Stimulated activated naive CD8-positive, alpha-beta T cell treated with anti-CD3 and anti-CD28 coated beads, Interleukin-15, Interleukin-2, amounts not matched to agents 100 U/mL and 50 U/mL, for 24 hours (primary cell): ENCODE measurements at places on chromosomes 4 and X.

DNA sequence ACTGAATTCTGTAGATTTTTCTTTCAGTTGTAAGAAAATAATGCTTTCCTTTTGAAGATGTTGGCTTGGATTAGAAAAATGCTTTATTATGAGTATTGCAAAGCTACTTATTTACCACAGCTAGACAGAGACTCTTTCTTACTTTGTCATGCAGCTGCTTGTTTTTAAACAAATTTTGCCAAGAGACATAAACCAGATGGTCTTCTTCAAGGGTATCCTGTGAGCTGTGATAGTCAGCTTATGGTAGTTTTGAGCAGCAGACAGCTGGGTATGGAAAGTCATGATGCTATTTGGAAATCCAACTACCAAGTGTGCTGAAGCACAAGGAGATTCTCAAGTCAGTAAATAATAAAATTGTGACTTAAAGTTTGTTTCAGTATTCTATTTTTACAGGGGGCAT is 941.5 kb downstream of the DMD start:
- DNase-seq = no peak

GRCh38 chrX:2263203-2263602 is 237.6 kb downstream of the DHRSX start:
- no peak for DNase-seq

DNA sequence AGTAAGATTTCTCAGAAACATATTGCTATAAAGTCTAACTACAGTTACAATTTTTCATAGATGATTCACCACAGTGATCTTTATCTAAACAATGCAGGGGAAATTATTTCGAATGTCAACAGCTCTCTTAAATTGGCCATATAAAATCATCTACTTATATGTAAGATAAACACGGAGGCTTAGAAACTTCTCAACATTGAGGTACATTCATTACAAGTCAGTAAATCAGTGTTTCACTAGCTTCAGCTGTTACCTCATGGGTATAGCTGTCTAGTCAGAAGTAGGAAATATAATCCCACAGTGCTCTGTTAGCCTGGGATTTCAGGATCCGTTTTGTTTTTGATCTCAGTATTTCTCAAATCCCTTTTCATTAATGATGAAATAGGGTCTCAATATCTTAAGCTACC is 43.2 kb downstream of the PCDH7 start:
- DNase-seq = no peak

- no peak for DNase-seq
These were observed 337.8 kb downstream of the ARHGAP24 start for GRCh38 chr4:85812776-85813175.

DNA sequence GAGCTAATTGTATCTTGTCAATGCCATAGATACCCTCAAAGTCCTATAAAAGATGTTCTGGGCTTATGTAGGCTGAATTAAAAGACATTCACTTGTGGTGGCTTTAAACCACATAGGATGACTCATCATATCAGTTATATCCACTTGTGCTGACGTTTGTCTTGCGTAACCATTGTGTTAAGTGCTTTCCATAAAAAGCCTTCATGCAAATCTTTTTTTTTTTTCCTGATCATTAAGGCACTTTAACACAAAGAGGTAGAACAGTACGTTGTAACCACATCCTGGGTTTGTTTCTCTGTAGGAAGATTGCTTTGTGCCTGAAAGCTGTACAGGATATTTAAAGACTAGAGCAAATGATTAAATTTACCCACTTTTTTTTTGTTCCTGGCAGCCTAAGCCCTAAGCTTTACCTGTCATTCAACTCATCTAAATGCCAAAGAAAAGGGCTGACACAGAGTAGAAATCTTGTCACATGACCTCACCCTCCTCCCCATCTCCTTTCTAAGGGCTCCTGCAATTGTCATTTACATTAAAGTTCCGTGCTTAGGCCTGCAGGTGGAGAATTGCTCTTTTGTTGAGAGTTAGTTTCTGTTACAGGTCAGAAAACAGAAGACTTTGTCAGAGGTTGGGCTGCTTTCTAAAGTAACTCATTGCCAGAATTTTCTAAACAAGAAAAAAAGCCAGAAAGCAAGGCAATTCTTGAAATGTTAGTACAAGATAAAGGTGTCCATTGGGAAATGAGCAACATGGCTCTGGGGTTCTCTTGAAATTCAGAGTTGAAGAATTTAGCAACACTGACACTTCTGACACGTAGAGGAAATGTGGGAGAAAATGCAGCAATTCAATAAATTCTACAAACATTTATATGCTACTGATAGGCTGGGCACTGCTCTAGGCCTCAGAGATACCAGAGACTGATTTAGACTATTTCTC is 555.6 kb downstream of the PPARGC1A start:
- DNase-seq = peak; percentile 20

DNA sequence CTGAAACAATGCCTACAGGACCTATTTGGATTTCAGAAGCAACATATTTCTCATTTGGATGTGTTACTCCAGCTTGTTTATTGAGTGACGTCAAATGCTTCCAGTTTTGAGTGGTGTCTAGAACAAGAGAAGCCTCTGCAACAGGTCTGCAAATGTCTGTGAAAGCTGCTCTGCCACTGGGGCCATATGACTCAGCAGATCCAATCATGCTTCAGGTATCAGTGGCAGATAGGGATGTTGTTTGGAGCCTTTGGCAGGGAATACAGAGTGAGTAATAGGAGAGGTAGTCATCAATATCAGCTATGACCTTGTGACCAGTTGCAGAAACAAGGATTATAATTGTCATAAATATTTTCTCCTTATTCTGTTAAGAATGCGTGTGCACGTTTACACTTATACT is 141.1 kb upstream of the ZXDA start:
- no peak for DNase-seq

GRCh38 chr4:6527683-6528595 is 47.0 kb upstream of the MAN2B2 start:
- no peak for DNase-seq

DNA sequence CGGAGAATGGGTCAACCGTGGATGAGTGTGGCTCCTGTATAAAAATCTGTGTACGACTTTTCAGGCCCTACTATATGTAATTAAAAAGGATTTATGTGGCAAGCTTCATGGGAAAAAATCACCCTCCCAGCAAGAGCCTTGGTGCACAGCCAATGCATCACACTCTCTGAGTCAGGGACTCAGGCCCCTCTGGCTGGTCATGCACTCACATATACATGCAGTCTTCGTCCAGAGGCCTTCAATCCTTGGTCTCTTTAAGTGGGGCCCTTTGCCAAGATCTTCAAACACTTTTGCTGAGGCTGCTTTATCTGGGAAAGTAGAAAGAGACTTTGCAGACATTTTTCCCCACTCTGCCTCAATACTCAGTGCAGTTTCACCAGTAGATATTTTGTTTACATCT is 311.4 kb upstream of the FSTL5 start:
- no peak for DNase-seq

DNA sequence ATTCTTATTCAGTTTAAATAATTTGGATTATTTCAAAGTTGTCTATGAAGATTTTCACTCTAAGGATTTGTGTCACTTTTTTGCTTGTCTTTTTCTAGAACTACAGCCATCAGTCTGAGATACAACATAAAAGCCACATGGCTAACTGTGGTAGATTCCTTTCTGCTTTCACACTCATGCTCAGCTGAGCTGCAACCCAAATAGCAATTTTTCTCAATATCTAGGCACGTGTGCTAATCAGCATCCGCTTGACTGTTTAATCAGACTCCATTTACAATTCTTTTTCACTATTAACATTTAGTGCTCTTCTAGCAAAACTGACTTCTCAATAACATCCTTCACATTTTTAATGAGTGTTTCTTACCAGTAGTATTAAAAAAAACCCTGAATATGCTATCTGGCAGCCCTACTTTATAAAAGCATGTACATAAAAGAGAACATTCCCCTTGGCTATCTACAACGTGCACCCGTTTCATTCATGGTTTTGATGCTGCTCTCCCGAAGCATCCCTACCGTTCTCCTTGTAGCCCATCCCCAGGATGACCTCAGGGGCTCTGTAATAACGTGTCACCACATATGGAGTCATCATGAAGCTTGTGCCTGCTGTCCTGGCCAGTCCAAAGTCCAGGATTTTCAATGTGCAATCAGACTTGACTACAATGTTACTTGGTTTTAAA is 259.2 kb downstream of the MAPK10 start:
- DNase-seq = no peak

DNA sequence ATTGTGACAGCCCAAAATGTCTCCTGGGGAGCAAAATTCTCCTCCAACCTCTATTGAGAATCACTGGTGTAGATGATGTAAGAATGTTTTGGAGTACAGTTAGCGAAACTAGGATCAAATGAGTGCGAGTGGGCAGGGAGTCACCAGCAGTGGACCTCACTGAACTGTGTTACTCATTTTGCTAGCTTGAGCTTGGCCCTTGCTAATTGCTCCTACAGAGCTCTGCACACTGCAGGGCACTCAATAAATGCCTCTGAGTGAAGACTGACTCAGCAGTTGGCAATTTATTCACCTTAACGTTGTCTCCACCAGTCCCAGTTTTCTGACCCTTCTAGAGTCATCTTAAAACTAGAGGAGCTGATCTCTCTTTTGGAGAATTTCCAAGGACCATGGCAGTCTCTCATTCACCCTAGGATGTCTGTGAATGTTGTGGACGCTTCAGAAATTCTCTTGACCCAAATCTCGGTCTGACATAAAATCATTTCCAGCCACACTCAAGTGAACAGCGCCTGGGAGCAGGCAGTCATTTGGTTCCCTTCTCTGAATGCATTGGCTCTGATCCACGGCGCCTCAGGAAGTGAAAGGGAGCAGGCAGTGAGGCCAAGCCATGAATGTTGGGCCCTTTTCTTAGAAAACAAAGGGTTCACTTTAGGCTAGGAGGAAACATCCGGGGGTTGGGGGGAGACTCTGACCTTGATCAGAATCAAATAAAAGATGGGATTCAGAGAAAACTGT is 148.1 kb downstream of the NWD2 start:
- no peak for DNase-seq

DNA sequence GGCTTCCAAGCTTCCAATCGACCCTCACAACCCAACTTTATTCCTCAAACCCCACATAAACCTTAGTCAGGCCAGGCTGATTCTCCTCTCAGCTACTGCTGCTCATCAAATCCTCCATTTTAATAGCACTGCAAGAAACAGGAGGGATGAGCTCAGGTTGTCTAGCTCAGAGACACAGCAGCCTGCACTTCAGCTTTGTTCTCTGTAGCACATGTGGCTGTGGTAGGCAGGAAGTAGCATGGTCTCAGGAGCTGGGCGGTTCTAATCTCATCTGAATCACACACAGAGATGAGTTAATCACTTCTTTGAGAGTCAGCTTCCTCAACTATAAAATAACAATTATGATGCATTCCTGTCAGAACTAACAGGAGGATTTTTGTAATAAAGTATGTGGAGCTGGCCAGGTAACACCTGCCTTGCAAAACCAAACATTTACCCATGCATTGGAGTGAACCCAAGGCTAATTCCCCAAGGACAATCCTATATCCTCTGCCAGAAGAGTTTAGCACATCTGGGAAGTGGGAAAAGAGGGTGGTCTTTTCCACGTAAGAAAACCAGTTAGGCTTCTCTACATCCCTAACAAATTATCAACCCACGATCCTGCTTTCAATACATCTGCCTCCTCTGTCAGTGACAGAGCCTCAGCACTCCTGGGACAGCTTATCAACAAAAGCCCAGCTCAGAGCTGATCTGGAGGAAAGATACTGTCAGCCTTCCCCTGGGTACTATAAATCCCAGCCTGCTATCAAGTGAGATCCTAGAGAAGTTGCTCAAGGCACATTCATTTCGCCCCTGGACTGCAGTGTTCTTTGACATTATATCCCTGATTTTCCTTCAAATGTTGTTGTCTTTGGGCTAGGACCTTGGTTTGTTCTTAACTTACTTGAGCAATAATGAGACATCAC is 32.8 kb downstream of the ELOVL6 start:
- peak; percentile 48 for DNase-seq

- no peak for DNase-seq
These were observed 24.2 kb downstream of the EPHA5 start for GRCh38 chr4:65646136-65646535.

DNA sequence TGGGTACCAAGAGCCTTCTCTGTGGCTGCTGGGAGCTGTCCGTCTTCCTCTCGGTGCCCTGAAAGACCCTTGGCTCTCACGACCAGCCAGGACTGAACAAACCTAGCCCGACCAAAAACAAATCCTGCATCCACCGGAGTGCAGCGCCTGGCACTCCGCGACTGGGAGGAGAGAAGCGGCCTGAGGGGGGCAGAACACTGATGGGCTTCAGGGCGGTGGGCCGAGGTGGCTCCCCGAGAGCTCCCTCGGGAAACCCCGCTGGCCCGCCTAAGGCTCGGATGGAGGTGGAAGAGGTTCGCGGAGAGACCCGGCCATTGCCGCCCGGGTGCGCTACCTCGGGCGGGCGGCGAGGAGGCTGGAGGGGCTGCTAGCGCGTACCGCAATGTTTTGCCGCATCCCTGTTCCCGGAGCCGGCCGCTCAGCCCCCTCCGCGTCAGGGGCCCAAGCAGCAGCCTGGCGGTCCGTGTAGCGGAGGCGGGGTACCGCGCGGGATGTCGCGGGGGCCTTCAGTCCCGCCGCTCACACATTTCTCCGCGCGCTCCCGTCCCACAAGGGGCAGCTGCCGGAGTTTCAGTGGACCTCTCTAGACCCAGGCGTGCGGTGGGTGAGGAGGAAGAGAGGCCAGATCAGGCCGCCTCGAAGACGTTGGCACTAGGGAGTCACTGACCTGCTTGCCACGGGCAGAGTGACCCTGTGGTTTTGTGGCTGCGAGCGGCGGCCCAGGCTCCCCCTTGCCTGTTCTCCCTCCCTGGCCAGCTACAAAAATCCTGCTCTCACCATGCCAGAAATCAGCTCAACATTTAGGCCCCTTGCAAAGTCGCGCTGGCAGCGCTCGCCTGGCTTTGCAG is 2.2 kb downstream of the SLITRK4 start:
- DNase-seq = no peak

DNA sequence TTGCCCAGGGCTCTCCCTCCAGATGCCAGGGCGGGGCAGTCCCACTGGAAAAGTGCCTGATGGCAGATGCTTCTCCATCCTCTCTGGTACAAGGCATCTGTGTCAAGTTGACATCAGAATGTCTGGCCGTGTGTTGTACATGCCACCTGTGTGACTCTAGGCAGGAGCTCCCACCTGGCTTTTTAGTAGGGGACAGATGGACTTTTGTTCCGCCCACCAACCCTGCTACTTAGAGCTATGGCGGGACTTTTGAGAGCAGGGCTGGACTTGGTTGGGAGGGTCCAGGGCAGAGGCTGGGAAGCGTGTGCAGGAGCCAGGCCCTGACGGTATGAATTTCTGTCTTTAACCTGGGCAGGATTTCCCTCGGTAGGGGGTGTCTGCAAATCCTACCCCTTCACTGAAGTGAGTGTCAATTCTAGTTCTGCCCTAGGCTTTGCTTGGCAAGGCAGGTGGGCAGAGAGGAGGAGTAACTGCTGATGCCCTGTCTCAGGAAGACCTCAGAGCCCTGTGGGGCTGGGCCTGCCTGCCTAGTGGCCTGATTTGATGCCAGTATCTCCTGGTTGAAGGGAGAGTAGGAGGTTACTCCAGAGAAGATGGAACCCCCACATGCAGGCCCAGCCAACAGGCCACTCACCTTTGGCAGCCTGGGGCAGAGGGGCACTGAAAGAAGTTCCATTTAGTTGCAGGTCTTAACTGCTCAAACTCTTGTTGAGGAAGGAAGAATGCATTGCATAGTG is 99.1 kb downstream of the PJA1 start:
- no peak for DNase-seq
